ENCODE measurements at places on chromosomes 7 and 10.

GRCh38 chr7:95046494-95047240 is 139.3 kb downstream of the PPP1R9A start:
- DNase-seq: no peak

- no peak for DNase-seq
Observed at GRCh38 chr10:61821693-61822092, 79.8 kb upstream of the ARID5B start.

- DNase-seq: no peak
Observed at GRCh38 chr10:127276794-127277462, 80.5 kb upstream of the INSYN2A start.

- DNase-seq: no peak
Observed at GRCh38 chr7:100641860-100642533, 645 bp upstream of the TFR2 start.

DNA sequence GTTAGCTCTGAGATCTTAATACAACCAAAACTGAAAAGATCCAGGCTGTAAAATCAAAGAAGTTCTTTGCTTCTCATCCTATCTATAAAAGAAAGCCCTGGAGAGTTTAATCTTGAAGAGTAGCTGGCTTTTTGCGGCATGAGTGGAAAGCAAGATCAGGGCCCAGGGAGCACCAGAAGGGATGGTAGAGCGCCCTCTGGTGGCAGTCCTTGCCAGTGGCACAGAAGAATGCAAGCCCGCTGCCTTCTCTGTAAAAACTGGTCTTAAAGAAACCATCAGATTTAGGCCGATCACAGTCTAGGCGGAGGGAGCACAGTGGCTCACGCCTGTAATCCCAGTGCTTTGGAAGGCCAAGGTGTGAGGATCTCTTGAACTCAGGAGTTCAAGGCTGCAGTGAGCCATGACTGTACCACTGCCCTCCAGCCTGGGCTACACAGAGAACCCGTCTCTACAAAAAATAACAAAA is 35.6 kb downstream of the CPN1 start:
- DNase-seq: peak; percentile 83

GRCh38 chr10:68052463-68052862 is 22.6 kb downstream of the HERC4 start:
- no peak for DNase-seq

DNA sequence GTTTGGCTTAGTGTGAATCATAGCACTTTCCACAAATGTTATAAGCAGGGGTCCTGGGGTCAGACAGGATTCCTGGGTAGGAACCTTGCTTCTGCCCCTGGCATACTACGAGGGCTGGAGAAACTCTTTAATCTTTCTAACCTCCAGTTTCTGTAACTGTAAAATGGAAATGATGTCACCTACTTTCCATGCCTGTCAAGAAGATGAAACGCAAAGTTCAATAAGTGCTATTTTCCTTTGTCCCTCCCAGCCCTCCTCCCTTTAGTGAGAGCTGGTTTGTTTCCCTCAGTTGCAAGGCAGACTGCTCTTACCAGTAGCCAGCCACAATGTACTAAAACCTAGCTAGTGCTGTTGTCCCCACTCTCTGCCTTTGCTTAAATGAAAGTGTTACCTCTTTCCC is 117.1 kb upstream of the HPS1 start:
- DNase-seq: no peak

DNA sequence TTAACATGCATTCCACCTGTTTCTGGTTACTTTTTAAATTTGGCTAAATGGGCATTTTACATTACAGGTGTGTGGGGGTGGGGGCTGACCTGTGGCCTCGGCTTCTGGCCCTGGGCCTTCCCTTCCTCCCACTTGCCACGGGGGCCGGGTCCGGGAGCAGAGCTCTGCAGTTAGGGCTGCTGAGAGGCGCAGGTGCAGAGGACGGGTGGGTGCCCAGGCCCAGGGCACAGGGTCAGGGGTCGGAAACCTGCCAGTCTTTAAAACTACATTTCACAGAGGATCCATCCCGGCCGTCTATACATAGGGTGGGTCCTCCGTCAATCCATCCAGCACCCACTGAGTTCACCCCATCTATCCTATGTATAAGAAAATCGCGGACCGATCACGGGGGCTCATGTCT is 106.5 kb upstream of the INSIG1 start:
- no peak for DNase-seq

- no peak for DNase-seq
Observed at GRCh38 chr7:36568452-36568849, 155.8 kb downstream of the AOAH start.

DNA sequence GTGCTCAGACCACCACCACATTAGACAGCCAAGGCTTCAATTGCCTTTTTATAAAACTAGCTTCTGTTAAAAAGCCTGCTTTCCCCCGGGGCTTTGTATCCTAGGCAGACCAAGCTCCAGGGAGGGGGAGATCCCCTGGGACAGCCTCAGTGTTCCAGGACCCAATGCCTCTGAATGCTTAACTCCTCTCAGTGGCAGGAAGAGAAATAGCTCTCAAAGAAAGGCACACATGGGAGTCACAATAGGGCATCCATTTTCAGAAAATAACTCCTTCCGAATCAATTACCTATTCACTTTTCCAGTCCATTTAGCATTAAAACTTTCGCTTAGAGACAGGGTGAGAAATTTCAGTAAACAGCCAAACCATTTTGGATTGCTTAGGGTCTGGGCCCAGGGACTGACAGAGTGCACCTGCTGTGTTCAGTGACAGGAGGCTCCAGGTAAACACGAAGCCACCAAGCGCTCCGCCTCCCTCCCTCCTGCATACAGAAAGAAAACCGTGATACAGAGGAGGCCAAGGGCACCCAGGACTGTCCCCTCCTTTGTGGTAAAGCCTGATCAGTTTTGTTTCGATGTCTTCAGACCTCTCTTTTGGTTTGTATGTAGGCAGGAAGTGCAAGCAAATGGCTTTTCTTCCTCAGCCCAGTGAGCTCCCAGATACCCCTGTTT is 599.7 kb downstream of the KCNMA1 start:
- DNase-seq: no peak

- DNase-seq: peak; percentile 96
Observed at GRCh38 chr7:21355406-21355874, 72.4 kb upstream of the SP4 start.

- DNase-seq: peak; percentile 83
Observed at GRCh38 chr10:78556705-78557432, 511.9 kb upstream of the ZMIZ1 start.

- DNase-seq: no peak
Observed at GRCh38 chr7:44230286-44230685, 29.5 kb downstream of the YKT6 start.

- DNase-seq: no peak
Observed at GRCh38 chr10:116741391-116742351, 695 bp downstream of the HSPA12A start.

- DNase-seq: no peak
Observed at GRCh38 chr10:78222096-78222790, 188.6 kb downstream of the RPS24 start.

- DNase-seq: peak; percentile 80
Observed at GRCh38 chr7:101390901-101391301, 28.2 kb downstream of the COL26A1 start.

GRCh38 chr7:155450970-155451801 is 6.7 kb upstream of the EN2 start:
- DNase-seq: no peak
